ENCODE measurements at places on chromosomes 16 and 17. TPM values are rescaled to one million over a fixed set of nuclear protein-coding genes. Genes with fewer than 3 reads are reported as not detected.

The PHF12 gene
- total RNA-seq = 26.7 TPM

The MAPT gene
- total RNA-seq = 5.7 TPM

The QRICH2 gene
- 1.6 TPM for total RNA-seq

The ABHD15 gene
- 5.9 TPM for total RNA-seq

The SMTNL2 gene
- total RNA-seq = 3.0 TPM

The ERAL1 gene
- 22.6 TPM for total RNA-seq

The KRTAP4-6 gene
- not detected for total RNA-seq

The CCL14 gene
- 22.6 TPM for total RNA-seq

The GGT6 gene
- total RNA-seq = not detected

The MARCHF10 gene
- total RNA-seq = not detected

The GUCY2D gene
- not detected for total RNA-seq

The TMEM238L gene
- total RNA-seq = not detected

The HSD17B1 gene
- 1.2 TPM for total RNA-seq

The ALOX15 gene
- not detected for total RNA-seq

The RAB37 gene
- total RNA-seq = 1.6 TPM

The COX6A2 gene
- total RNA-seq = 1.1 TPM

The PDK2 gene
- 27.7 TPM for total RNA-seq

The MT3 gene
- total RNA-seq = not detected

The PRAC1 gene
- total RNA-seq = not detected

The KRTAP17-1 gene
- total RNA-seq = not detected

The SLFN14 gene
- total RNA-seq = not detected

The SLX4 gene
- total RNA-seq = 4.5 TPM

The TMED6 gene
- 0.57 TPM for total RNA-seq

The RAP1GAP2 gene
- 6.0 TPM for total RNA-seq

The TBC1D28 gene
- not detected for total RNA-seq

The CCDC200 gene
- total RNA-seq = not detected

The PRM1 gene
- not detected for total RNA-seq

The RBFOX1 gene
- total RNA-seq = not detected

The RRAD gene
- total RNA-seq = 8.2 TPM

The ZPBP2 gene
- total RNA-seq = not detected

The PTGES3L gene
- total RNA-seq = 11.2 TPM

The C1QTNF8 gene
- not detected for total RNA-seq

The ADCY7 gene
- total RNA-seq = 31.3 TPM

The ABCC3 gene
- 13.1 TPM for total RNA-seq

The HBZ gene
- total RNA-seq = not detected

The TBC1D3K gene
- not detected for total RNA-seq

The SLC47A1 gene
- 1.2 TPM for total RNA-seq

The SSTR5 gene
- total RNA-seq = not detected

The MINK1 gene
- 67.0 TPM for total RNA-seq

The ESRP2 gene
- not detected for total RNA-seq

The FOXN1 gene
- not detected for total RNA-seq

All from posterior vena cava (tissue), 2 donors.